ENCODE measurements at places on chromosomes 5 and 9.

GRCh38 chr5:139733010-139733688 lies 62.5 kb upstream of the PSD2 start:
- DNase-seq = no peak

GRCh38 chr9:37340961-37341360 lies 81.5 kb upstream of the GRHPR start:
- no peak for DNase-seq

DNA sequence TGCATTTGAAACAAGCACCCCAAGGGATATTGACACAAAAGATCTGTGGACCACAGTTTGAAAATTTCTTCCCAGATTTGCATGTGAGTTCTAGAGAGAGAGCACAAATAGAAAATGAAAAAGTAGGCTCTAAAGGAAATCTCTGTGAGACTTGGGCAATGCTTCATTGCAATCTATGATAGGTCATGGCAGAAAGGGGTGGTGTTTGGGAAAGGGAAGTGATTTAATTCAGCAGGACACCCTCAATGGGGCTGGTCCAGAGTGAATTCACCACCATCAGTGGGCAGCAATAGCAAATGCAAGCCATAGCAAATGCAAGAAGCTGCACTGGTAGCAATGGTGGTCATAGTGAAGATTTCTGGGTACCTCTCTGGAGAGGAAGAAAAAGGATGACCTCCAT lies 58.1 kb downstream of the ANKRD55 start:
- DNase-seq = no peak

DNA sequence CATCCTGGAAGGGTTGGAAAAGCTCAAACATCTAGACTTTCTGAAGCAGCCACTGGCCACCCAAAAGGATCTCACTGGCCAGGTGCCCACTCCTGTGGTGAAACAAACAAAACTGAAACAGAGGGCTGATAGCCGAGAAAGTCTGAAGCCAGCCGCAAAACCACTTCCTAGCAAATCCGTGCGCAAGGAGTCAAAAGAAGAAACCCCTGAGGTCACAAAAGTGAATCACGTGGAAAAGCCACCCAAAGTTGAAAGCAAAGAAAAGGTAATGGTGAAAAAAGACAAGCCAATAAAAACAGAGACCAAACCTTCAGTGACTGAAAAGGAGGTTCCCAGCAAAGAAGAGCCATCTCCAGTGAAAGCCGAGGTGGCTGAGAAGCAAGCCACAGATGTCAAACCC lies 87.6 kb downstream of the MAP1B start:
- peak; percentile 11 for DNase-seq

DNA sequence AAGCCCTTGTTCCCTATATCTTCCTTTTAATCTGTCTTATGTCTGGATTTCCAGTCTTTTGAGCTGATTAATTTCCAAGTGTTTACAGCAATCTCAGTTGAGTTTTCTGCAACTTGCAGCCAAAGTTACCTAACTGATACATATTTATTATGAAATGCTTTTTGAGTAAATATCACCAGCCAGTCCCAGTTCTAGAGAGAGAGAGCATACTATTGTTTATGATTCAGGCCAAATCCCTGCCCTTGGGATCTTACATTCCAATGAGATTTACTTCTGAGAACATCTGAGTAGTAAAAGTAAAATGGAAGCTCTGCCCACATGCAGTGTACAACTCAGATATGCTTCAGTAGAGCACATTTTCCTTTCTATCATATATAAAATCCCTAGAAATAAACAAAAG lies 661.7 kb downstream of the KCTD16 start:
- no peak for DNase-seq

DNA sequence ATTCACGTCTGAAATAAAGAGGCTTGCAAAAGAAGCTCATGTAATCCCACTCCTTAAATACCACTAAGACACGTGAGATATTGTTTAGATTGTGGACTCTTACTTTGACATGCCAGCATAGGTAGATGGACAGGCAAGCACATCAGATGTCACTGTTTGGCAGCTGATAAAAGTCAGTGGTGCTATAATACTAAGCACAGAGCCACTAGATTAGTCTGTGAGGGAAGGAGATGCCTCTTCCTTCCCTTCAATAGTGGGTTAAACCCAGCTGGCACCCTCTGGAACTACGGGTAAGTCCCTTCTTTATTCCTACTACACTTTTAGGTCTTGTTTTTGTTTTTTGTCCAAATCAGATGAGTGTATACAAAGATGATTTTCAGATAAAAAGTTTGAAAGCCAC lies at the start of gene MYOT:
MYOT (plus strand) TSS at position 197 of the 400 bp plus-strand sequence. CDS start 2,792 bp downstream, outside the sequence.
- DNase-seq = no peak

DNA sequence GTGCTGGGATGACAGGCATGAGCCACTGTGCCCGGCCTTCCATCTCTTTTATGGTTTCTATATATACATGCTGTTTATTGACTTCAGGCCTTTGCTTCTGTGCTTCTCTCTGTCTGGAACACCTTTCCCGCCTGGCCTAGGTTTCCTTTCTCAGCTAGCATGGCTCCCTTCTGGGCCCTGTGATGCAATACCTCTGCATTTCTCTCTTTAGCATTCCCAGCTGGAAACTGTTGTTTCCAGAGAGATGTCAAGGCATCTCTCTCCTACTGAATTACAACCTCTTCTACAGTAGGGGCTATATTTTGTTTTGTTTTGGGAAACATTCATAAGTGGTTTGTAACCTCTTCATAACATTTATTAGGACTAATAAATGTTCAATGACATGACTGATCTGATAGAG lies 57.1 kb downstream of the RPS23 start:
- no peak for DNase-seq

GRCh38 chr9:96868709-96869108 lies 14.4 kb upstream of the ZNF782 start:
- no peak for DNase-seq

DNA sequence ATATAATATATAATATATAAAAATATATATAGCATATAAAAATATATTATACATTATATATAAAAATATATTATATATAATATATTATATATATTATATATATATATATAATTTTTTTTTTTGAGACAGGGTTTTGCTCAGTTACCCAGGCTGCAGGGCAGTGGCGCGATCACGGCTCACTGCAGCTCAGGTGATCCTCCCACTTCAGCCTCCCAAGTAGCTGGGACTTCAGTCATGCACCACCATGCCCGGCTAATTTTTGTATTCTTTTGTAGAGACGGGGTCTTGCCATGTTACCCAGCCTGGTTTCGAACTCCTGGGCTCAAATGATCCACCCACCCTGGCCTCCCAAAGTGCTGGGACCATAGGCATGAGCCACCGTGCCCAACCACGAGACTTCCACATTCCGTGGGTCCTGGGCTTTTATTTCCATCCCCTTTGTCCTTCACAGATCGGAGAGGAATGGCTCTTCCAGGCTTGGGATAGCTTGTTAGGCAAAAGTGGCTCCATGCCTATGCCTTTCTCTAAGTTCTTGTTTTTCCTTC lies 62.0 kb upstream of the IER5L start:
- no peak for DNase-seq

GRCh38 chr9:33467526-33467925 lies 6.2 kb downstream of the NOL6 start:
- DNase-seq = no peak

DNA sequence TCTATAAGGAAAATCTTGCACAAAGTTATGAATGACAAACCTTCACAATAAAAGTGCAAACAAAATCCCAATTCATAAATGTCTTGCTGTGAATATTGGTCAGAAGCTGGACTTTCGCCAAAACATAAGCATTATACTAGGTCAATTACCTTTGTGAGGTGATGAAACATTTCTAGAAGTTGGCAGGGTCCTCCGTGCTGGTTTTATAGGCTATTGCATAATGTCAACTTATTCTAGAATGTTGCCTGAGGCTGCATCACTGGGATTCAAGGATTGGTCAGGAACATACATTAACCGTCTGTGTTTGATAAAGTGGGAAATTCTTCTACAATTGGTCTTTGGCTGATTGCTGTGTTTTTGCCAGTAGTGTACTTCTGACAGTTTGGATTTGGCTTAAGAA lies 49.8 kb upstream of the PALM2AKAP2 start:
- no peak for DNase-seq

- no peak for DNase-seq
Observed at GRCh38 chr5:134625559-134625958, 7.1 kb downstream of the SAR1B start.

GRCh38 chr9:128625391-128626146 lies 31.1 kb downstream of the DYNC2I2 start:
- no peak for DNase-seq

GRCh38 chr5:137300411-137301240 lies 198.5 kb downstream of the SPOCK1 start:
- no peak for DNase-seq

DNA sequence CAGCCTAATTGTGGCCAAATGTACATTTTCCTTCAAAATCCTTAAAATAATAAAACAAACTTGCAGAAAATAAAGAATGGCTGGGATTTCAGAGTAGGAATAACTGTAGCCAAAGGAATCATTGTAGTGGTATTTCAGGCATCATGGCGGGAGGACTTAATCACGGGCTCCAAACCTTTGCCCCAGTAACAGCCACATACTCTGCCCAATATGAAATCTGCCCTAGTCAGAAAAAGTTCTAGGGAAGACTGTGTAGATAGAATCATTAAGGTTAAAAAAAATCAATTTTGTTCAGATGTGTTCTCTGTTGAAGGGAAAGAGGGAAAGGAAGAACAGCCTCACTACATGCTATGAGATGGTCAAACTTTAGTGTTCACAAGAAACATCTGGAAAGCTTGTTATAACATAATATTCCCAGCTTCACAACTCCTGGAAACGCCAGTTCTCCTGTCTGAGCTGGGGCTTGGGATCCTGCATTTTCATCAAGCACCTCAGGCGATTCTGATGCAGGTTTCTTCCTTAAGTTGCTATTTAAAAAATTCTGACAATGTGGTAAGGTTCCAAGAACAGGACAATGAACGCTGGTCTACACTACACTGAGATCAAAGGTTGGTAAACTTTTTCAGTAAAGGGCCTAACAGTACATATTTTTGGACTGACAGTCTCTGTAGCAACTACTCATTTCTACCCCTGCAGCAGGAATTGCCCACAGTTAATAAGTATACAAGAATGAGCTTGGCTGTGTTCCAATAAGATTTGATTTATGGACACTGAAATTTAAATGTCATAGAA lies 87.9 kb downstream of the CEMIP2 start:
- no peak for DNase-seq

DNA sequence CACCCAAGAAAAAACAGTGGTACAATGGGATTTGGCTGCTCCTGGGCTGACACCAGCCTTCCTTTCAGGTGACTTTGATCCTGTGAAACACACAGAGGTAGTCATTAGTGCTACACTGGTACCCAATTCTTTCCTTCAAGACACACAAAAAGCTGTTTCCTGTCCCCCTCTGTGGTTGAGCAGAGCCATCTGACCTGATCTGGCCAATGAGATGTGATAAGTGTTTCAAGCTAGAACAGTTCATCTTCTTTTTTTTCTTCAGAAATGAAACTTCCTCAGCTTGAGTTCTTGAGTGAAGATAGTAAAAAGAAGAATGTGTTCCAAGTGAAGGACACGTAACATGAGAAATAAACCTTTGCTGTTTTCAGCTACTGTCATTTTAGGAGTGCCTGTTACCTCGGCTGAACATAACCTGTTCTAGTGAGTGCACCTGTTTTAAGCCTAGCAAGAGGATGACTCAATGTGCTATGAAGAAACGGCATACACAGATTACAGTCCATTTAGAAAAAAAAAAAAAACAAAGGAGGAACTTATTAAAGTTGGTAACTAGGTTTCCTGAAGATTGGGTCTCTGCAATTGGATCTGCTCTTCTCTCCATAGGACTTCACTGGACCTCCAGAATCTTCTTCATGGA lies 287.8 kb downstream of the GAS1 start:
- no peak for DNase-seq

GRCh38 chr9:93644397-93645088 lies 68.2 kb downstream of the PHF2 start:
- no peak for DNase-seq

DNA sequence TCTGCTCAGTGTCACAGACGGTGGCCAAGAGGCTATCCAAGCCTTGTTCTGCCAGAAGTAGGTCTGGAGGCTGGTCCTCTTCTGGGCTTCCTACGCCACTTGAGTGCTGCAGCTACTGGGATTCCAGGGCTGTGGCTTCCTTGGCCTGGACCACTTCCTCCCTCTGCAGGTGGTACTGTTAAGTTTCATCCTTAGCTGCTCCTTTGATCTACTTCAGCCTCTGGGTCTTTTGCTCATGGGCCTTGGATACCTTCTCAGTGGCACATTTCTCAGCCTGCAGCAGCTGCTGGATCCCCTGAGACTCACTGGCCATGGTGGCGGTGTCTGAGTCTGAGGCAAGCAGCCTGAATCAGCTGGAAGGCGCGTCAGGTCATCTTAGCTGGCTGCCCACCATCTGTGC lies 10.3 kb downstream of the CNOT8 start:
- DNase-seq = no peak

GRCh38 chr9:94649100-94649819 lies 9.9 kb upstream of the FBP1 start:
- DNase-seq = no peak

DNA sequence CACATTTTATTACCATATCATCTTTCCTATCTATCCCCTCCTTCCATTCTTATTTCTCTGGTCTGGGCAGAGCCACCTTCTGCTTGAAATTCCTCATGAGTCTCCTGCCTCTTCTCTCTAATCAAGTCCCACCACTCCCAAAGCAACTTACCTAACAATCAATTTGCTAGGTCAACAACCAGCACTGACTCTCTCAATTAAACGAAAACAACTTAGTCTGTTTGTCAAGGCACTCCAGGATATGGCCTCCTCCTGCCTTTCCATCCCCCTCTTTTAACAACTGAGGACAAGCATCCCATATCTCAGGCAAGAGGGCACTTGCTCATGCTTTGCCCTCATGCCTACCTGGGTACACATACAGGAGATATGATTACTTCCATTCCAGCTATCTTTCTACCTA lies 47.4 kb downstream of the HCN1 start:
- no peak for DNase-seq

DNA sequence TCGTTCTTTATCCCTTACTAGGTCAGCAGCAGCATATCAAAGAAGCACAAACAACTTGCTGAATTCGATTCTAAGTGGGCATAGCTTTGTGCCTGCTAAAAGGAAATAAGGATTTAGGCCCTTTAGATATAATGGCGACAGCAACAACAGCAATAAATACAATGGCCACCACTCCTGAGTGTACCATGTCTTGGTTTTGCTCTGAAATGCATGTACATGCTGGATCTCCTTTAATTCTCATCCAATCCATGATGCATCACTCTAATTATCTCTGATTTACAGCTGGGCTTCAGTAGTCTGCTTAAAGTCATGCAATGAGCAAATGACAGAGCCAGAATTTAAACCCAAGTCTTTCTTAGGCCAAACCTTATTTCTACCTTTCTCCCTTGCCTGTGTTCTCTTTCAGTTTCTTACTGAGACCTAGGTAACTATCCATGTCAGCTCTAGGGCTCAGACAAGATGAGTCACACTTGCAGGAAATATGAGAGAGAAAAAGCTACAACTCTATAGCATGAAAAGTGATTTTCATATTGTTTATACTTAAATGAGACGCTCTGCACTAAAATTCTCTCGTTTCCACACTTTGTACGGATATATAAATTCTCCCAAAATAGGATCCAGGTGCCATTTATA lies 111.8 kb downstream of the HMHB1 start:
- DNase-seq = no peak

GRCh38 chr9:132293145-132293721 lies 61.6 kb downstream of the SETX start:
- peak; percentile 15 for DNase-seq
